ENCODE measurements at places on chromosomes 16 and 17.

GRCh38 chr17:55495239-55495638 is 16.0 kb downstream of the SMIM36 start:
- DNase-seq: no peak

DNA sequence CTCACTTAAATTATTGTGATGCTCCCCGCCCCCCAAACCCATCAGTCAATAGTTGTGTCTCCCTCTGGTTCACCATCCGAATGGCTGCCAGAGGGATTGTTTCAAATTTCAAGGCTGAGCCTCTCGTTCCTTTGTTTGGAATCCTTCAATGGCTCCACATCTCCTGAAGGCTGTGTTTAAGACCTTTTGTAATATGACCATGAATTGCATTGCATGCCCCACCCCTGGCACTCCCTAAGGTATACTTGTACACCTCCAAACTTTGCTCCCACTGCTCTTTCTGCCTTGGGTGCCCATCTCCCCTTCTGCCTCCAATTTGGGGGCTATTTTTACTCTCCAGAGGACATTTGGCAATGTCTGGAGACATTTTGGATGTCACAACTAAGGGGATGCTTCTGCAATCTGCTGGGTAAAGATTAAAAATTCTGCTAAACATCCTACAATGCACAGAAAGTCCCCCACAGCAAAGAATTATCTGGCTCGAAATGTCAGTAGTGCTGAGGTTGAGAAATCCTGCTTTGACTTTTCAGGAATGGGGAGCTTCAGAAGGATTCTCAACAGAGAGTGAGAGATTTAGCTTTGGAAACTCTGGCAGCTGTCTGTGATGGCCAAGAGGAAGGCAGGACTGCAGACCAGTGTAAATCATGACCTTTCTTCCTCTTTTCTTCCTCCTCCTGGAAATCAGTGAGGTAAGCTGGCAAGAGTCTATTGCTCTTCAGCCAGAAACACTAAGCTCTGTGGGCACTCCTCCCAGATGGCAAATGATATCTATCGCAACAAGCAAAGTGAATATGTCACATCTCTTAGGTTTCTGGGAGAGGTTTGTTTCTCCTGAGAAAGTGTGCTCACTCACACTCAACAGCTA is 8.7 kb upstream of the IL4R start:
- no peak for DNase-seq

DNA sequence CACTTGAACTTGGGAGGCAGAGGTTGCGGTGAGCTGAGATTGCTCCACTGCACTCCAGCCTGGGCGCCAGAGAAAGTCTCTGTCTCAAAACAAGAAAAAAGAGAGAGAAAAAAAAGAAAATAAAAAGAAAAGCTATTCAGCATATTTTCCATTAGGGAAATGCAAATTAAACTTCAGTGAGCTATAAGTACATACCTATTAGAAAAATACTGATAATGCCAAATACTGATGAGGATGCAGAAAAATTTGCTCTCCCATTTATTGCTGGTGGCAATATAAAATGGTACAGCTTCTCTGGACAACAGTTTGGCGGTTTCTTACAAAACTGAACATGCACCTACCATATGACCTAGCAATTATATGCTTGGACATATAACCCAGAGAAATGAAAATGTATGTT is 9.8 kb downstream of the KRT10 start:
- DNase-seq: no peak

GRCh38 chr16:5026664-5027063 is 7.1 kb downstream of the NAGPA start:
- DNase-seq: no peak

GRCh38 chr16:25051406-25052150 is 36.4 kb upstream of the ARHGAP17 start:
- DNase-seq: peak; percentile 9

DNA sequence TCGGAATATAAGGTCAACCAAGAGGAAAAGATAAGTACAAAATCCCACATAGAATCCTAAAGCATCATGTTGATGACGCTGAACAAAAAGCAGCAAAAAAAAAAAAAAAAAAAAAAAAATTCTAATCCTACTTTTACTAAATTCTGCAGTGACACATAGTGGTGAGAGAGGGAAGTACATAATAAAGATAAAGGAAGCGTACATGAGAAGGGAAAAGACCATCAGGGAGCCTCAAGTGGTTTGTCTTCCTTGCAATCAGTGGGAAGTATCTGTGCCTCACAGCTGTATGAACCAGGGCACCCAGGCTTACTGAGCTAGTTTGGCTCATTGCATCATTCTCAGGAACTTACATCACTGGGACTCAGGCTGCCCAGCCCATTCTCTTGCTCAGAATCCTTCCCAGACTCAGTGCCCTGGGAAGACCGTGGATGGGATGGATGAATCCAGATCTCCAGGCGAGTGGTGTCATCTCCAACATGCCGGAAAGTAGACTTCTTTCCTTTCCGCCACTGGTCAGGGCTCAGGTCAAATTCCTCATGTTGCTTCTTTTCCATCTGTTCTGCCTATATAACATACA is 21.2 kb downstream of the SMG6 start:
- DNase-seq: no peak

GRCh38 chr16:16988963-16989362 is 481.8 kb downstream of the XYLT1 start:
- no peak for DNase-seq

GRCh38 chr17:3571043-3571900 is 13.7 kb upstream of the TRPV3 start:
- DNase-seq: no peak

DNA sequence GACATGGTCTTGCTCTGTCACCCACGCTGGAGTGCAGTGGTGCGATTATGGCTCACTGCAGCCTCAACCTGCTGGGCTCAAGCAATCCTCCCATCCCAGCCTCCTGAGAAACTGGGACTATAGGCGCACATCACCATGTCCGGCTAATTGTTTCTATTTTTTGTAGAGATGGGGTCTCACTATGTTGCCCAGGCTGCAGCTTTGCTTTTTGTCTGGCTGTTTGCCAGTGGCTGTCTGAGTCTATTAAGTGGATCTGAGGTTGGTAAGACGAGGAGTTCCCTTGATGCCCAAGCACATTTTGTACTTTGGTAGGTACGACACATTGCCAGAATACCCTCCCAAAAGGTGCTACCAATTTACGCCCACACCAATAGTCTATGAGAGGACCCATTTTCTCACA is 5.1 kb downstream of the TBX21 start:
- DNase-seq: no peak

DNA sequence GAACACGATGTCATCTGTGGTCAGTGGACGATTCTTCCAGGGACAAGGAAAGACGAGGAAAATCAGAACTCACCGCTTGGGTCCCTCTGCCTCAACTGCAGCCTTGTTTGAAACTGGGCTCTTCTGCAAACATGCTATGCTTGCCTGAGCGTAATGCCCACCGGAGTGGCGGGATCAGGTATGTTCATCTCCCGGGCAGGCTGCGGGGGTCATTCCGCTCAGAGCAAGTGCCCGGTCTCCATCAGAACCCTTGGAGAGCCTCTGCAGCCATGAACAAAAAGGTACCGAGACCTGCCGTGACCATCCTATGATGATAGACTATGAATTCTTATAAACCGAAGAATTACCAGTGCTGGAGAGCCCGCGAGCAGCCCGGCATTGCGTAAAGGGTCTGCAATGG is 64.5 kb upstream of the DNAH17 start:
- DNase-seq: no peak

DNA sequence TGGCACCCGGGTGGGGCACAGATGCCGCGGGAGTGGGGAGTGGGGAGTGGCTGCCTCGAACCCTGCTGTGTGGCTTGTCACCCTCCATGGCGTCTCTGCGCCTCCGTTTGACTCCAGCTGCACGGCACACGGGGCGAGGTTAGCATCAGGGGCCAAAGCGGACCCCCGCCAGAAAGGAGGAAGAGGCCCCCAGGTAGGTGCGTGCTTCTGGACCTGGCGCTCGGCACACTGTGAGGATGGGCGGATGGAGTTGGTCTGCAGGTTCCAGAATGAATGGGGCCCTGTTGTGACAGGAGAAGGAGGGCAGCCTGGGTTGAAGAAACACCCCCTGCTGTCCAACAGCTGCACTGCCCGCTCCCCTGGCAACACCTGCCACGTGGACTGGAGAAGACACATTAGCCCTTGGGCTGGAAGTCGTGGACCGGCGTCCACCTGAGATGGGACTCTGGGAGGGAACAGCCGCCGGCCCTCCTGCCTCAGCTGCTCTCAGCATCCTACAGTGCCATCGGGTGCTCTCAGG is 9.4 kb upstream of the FASN start:
- DNase-seq: no peak

All from stimulated activated naive CD4-positive, alpha-beta T cell treated with Interleukin-2 at 50 U/mL for 16 hours (primary cell).